ENCODE measurements at places on chromosomes 5 and 9.

DNA sequence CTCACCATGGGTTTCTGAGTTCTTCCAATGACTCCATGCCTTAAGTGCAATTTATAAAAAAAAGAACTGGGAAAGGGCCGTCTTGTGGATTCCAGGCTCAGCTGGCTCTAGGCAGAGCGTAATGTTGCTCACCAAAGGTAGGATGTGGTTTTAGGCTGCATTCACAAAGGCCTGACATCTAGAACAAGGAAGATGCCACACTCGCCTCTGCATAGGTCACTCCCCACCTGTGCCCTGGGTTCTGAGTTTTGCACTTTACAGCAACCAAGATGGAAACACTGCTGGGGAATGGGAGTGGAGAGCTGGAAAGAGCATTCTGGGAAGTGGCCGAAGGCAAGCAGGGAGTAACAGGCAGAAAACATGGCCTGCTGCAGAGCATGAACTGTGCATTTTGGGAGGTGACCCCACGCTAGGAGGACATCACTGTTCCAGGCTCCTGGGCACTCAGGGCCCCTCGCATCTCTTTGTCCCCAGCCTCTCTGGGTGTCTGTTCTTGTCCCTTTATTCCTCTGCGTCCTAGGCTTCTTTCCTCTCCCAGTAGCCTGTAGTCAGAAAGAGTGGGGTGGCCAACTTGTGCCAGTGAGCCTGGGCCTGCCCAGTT is 12.3 kb downstream of the FCN2 start:
- no peak for DNase-seq

- DNase-seq = no peak
Observed at GRCh38 chr9:35683323-35683722, 6.4 kb downstream of the TPM2 start.

- DNase-seq = no peak
Observed at GRCh38 chr5:160390787-160391696, 8.8 kb downstream of the FAM200C start.

DNA sequence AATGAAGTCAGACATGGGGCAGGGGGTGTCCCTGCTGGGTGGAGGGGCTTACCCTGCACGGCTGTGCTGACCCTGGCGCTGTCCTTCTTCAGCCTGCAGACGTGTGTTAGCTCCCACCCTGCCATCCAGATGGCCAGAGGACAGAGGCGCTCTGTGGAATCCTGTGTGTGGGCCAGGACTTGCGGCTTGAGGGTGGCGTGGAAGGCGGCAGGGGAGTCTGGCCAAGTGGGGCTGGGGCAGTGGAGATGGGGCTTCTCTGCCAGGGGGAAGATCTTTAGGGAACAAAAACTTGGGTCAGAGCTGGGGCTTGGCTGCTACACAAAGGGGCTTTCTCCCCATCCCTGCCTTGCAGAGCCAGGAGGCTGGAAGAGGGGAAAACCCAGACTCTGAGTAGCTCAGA is 46.5 kb upstream of the SYNPO start:
- no peak for DNase-seq

DNA sequence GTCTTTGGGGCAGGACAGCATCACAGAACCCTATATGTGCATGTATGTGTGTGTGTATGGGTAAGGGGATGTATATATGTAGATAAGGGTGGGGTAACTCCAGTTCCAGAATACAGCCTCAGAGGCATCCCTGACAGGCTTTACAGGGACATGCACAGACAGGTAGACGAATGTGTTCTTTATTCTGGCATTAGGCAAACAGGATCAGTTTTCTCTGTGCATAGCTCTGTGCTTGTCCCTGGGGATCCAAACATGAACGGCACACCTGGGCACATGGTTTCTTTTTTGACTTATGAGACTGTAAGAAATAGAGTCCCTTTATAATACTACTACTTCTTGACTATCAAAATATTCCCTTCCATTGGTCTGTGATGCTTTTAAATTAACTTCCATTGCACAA is 120.6 kb downstream of the TRIO start:
- peak; percentile 12 for DNase-seq

GRCh38 chr9:74610523-74611061 is 113.5 kb downstream of the RORB start:
- no peak for DNase-seq

- peak; percentile 51 for DNase-seq
Observed at GRCh38 chr5:136037001-136037705, 8.4 kb downstream of the TGFBI start.

DNA sequence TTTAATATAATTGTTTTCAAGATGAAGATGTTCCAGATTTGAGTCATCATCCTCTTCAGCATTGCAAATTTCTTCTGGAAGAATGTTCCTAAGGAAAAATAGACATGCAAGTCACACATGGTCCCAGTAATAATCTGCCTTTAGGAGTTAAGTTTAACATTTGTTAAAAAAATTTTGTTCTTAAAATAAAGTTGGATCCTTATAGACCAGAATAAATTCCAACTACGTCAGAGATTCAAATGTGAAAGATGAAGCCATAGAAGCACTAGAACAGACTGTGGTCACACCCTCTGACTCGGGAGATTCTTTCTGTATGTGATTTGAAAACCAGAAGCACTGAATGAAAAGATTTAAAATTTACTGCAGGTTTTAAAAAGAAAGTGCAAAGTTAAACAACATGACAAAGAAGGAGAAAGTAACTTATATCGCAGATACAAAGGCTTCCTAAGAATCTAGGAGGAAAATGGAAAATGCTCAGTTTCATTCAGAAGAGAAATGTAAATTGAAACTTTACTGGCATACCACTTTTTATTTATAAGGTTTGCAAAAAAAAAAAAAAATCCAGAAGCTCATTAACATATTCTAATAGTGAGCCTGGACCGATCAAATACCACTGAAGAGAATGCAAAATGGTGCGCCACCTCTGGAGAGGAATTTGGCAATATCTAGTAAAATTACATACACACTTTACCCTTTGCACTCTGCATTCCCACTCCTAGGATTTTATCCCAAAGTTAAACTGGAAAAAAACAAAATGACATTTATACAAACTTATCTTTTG is 14.3 kb upstream of the ASPN start:
- no peak for DNase-seq

- no peak for DNase-seq
Observed at GRCh38 chr5:113036826-113037225, 60.2 kb downstream of the DCP2 start.

GRCh38 chr5:10702040-10702629 is 58.9 kb downstream of the DAP start:
- no peak for DNase-seq

DNA sequence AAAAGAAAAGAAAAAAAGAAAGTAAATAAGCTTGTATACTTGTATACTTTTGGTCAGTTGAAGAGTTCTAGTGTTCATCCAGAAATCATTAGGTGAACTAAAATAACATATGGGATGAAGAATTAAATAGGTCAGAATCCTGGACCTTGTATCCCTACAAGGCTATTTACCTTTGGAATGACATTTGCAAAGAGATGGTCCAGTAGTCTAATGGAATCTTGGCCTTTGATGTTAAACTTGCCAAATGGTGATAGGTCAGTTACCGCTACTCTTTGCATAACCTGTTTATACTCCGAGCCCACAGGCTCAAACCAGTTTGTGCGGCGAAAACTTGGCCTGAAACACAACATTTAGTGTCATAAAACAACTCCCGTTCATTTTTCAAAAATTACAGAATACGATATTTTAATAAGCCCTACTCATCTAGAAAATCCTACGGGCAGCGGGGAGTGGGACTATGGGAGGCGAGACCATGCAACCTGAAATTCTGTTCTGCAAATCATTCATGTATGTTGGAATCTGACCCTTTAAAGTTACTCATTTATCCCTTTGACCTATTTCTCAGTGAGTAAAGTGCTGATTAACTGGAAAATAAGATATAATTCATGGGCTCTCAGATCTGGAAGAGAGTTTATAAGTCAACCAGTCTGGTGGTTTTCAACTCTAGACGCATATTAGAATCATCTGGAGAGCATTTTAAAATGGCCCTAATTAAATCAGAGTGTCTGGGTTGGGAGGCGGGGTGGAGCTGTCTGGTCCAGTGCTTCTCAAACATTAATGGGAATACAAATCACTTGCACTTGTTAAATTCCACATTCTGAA is 38.6 kb downstream of the DMGDH start:
- DNase-seq = no peak

DNA sequence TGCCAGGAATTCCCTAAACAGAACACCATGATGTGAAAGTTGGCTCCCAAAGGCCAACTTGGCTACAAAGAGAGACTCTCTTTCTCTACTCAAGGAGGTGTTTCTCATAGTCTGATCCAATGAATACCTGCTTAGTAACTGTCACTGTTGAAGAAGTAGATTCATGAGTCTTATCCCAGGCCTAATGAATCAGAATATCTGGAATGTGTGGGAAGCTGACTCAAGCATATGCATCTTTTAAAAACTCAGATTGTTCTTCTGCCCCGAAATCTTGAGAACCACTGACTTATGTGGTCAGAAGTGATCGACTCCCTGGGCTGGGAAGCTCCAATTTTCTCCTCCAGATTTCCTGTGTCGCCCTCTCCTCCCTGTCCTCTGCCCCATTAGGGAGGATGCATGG is 345.6 kb downstream of the PLK2 start:
- DNase-seq = no peak

DNA sequence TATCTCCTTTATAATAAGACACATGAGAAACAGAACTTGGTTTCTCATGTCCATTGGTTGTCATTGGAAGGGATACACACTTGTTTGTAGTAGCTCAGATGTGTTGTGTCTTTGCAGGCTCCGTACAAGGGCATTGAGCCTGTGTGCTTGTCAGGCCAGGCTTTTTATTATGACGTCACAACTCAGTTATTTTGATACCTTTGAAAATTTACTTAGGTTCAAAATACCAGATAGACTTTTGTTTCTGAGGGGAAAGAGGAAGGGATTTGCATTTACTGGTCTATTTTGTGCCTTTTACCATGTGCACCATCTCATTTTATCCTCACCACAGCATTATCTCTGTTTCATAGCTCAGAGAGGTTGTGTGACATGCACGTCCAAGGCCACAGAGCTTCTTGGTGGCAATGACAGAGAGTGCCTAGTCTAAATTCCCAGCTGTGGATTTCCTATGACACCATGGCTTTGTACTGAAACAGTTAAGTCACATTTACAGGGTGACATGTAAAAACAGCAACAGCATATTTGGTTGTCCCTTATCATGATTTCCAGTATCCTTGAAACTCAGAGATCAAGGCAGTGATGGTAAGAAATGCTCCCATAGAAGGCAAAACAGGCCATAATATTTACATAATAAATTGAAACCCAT is 268.7 kb downstream of the AOPEP start:
- no peak for DNase-seq

- DNase-seq = no peak
Observed at GRCh38 chr5:150234576-150235499, 45.0 kb downstream of the SLC6A7 start.

GRCh38 chr5:54390015-54390414 is 65.5 kb upstream of the HSPB3 start:
- no peak for DNase-seq
